ENCODE measurements at places on chromosomes 5 and 9. TPM values are rescaled to one million over a fixed set of nuclear protein-coding genes. Genes with fewer than 3 reads are reported as not detected.

Gene CCNB1
- total RNA-seq = 7.9 TPM

Gene PCDHGA3
- total RNA-seq = 0.13 TPM

DNA sequence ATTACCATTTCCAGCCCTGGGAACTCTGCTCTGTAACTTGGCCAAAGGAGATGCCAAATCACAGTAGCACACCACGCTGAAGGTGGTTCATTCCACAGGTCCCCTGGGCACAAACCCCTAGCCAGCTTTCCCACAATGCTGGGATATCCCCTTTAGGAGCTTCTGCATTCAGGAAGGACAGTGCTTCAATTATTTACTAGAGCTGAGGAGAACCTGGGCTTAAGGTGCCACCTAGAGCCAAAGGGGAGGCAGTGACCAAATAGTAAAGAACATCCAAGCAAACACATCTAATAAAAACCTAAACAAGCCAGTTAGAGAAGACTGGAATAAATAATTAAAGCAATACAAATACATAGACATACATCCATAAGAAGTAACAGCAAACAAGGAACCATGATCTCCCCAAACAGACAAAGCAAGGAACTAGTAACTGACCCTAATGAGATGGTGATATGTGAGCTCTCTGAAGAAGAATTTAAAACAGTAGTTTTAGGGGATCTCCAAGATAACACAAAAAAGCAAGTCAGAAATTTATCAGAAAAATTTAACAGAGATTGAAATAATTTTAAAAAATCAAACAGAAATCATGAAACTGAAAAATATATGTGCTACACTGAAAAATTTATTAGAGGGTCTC lies 14.6 kb downstream of the KIF4B start:
- peak; percentile 30 for DNase-seq

DNA sequence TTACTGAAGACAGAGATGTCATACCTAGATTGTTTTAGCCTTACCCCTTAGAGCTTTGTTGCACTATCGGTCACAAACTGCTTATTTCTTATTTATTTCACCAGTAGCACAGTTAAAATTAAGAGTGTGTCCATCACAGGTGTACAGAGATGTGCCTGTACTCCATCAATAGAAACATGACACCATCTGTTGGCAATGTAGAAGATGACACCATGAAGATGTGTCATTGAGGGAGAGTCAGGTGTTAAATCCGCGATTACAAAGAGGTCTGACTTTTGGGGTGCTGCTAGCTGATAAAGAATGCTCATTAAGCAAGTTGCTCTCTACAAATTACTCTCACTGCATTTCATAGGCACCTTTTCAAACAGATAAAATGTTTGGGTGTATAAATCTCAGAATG lies 164.4 kb downstream of the SMARCA2 start:
- peak; percentile 33 for DNase-seq

Gene RANBP3L
- total RNA-seq = not detected

All from bronchial epithelial cell (primary cell).